ENCODE measurements at places on chromosomes 3 and 15.
A peak's percentile ranks its signal among the peaks of the same experiment; 100 is the strongest.

DNA sequence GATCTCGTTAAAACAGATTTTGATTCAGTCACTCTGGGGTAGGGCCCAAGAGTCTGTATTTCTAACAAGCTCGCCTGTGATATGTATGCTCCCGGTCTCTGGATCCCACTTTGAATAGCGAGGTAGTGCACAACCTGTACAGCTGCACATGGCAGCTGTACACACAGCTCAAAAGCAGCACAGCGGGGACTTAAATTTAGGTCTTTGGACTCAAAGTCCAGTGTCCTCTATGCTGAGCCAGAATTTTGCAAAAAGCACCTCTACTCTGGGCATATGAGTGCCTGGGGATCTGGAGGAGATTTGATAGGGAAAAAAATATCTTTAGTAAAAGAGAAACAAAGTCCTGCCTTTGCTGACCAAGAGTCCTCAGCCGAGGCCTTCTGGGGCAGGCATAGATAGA, 83.1 kb downstream of the HMG20A start:
- no peak for DNase-seq

DNA sequence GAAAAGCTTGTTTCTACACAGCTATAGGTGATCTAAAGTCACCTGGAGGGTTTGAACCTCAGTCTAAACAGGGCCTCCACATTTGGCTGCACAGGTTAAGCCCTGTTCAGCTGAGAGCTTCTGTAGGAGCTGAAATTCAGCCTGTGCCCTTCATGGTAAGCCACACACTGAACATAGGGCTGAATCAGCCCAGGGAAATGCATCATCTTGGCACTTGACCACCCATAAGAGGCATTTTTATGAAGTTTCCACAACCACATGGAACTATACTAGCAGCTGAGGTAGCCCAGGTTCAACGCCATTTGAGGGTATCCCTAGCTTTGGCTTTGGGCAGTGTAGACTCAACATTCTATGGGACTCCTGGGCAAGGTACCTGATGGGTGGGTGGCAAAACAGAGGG, 126.8 kb downstream of the FAM174B start:
- DNase-seq, result no peak

DNA sequence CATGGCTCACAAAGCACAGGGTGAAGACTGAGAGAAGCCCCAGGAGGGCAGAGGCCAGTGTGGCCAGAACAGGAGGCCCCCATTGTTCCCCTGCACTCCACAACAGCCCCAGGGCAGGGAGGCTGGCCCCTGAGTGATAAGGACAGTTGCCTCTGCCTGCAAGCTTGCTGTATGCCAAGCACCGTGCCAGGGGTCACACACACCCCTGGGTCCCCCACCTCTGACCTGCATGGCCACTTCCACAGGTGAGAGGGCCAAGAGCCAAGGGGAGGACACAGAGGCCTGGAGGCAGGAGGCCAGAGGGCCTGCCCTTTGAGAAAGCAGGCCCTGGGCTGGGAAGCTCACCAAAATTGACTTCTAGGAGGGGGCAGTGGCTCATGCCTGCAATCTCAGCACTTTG, 23.7 kb downstream of the ATRIP start:
- DNase-seq, result no peak

DNA sequence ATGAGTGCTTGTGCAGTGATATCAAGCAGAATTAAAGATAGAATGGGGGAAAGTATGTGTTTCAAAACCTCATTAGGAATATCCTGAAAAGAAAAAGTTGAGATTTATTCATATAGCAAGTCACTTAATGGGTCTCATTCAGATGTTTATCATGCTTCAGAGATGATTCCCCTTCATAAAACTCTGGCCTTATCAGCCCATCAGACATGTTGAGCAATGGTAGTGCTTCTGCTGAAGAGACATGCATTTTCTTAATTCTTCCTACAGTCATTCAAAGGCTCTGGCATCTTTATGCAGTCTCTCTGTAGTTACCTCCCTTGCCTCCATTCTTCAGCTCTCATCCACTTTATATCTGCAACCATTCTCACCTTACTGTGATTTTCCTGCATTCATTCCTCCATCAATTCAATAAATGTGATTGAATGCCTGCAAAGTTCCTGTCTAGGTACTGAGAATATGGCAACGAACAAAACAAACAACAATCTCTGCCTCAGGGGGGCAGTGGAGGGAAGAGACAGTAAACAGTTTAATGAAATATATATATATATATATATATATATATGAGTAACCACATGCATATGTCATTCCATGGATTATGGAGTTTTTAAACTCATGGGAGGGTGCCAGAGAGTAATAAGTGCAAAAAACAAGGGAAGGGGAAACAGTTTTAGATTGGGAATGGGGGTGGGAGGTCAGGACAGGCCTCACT, 138.5 kb downstream of the NECTIN3 start:
- no peak for DNase-seq

GRCh38 chr15:78034495-78035191, 42.9 kb downstream of the TBC1D2B start:
- DNase-seq, result peak; percentile 92

- DNase-seq, result peak; percentile 34
These were observed 864 bp downstream of the SEMA3G start for GRCh38 chr3:52443791-52444687.

DNA sequence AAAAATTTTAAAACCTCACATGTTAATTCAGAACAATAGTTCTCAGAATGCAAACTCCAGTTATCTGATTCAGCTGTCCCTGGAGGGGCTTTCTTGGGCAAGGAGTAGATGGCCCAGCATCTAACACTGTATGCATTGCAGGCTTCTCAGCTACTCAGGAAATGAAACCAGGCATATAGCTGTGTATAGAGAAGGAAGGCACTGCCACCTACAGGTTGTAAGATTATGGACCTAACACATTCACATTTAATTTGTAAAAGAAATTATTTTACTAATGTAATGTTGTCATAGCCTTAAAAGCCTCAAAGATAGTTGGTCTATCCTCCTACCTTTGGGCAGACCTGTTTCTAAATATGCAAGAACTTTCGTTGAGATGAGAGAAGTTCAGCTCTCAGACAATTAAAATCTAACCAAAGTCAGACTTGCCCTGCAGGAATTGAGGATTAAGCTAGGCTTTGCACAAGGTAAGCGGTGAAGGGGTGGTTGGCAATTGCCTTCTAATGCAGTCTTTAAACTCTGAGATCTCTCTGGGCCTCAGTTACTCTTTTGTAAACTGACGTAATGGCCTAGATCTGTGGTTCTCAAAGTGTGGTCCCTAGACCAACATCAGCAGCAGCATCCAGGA, 132.8 kb upstream of the SLC24A5 start:
- peak; percentile 64 for DNase-seq

DNA sequence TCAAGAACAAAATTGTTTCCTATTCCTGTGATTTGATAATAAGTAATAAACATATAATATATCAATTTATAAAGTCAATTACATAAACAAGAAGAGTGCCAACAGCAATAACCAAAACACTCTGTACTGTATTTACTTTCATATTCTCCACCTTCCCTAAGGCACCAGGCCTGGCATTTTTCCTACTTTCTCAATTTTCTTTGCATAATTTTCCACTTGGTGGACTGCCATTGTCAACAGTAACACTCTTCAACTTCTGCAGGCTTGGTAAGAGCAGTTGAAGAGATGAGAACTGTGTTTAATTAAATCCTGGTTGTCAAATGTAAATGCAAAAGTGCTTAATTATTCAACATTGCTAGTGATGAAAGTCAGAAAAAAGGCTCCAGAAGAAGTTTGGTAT, 229.8 kb upstream of the PLSCR5 start:
- DNase-seq, result no peak

DNA sequence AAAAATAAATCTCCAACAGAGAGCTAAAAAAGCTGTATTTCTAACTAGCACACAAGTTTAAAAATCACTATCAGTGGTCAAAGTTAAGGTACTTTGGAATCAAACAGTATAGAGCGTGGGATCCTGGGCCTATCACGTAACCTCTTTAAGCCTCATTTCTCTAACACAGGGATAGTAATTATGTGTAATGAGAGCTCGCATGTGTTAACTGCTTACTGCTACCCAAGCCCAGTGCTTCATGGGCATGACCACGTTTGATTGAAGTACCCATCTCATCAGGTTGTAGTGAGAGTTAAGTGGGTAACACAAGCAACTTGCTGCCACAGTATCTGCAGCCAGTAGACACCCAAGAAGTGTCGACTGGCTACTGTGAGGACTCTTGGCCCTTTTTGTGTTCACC, 28.2 kb upstream of the NOX5 start:
- DNase-seq, result no peak

GRCh38 chr3:114464548-114464947, 170.7 kb downstream of the TIGIT start:
- no peak for DNase-seq

- no peak for DNase-seq
These were observed 82.2 kb downstream of the RBMS3 start for GRCh38 chr3:29363110-29363509.

DNA sequence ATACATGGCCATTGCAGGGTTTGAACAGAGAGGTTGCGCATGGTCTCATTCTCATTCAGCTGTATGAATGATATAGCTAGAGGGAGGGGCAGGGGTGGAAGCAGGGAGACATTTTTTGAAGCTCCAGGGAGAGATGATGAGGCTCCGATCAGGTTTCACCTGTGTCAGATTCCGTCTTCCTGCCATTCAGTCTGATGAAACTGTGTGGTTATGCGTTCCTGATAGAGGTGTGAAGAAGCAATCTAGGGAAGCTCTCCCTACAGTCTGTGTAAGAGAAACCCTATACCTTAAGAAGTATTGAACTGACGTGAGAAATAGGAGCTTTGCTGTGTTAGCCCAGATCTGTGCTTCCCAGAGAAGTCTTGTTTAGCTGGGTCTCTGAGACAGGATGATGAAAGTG, 171.9 kb upstream of the NDN start:
- no peak for DNase-seq

DNA sequence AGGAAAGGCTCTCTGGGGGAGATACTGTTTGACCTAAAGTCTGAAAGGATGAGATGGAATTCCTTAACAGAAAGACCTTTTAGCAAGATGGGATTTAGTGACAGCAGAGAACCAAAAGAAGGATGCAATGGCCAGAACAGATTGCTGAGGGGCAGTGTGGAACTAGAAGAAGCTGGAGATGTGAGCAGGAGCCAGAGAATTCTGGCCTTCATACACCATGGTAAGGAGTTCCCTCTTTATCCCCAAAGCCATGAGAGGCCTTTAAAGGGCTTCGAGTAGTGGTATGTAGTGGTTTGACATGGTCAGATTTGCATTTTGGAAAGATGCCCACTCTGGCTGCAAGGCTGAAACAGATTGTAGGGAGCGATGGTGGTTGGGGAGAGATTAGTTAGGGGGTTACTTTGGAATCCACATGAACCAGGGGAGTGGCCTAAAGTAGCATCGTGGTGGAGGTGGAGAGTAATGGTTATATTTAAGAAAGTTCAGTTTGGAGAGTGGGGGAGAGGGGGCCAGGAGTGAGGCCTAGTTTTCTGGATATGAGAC, 34.0 kb upstream of the NPHP3 start:
- no peak for DNase-seq

- peak; percentile 43 for DNase-seq
These were observed 790 bp upstream of the SRGAP3 start for GRCh38 chr3:9250236-9250635.

GRCh38 chr3:33826206-33826605, 27.8 kb downstream of the PDCD6IP start:
- DNase-seq, result no peak

DNA sequence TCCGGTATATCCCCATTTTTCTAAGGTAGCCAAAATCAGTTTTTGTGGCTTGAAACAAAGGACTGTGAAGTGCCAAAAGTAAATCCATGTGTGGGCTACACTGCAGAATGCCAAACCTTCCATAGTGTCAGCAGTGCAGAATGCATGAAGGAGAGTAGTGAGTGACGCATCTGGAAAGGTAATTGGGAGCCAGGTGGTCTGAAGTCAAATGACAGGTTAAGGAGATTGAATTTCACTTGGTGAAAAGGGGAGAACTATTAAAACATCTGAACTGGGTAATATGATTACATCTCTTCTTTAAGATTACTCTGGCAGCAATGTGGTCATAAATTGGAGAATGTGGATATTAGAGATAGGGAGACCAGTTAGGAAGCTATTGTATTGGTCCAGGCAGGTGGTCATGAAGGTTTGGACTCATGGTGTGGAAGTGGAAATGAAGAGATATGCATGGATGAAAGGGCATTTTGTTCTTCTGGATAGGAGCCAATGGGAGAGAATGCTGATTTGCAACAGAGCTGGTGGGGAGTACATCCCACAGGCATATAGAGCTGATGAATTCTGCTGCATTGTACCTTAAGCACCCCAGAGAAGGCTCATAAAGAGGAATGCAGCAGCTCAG, 118.2 kb downstream of the ECT2 start:
- DNase-seq, result no peak

- DNase-seq, result no peak
These were observed 44.1 kb downstream of the APH1B start for GRCh38 chr15:63321462-63321861.

GRCh38 chr3:86381247-86381646, 609.7 kb downstream of the VGLL3 start:
- DNase-seq, result no peak

DNA sequence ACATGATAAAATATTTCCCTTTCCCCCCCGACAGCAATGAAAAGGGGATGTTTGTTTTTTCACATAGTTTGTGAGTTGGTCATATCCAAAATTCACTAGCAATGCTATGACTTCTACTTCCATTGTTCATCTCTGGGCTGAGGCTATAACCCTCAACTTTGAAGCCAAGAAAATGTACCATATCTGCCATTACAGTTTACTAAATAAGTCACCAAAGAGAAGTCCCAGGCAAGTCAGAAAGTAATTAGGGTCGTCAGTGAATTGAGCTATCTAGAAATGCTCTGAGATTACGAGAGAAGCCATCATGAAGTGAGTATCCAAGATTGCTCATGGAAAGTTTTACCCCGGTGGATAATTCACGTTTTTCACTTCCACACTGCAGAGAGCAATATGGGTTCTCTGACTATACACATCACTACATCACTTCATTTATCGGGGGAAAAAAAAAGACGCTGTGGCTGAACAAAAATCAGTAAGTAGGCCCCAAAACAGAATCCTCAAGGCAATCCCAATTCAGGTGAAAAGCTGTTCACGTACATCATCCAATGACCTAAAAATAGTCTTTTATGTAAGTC, 1.4 kb downstream of the PEAK1 start:
- peak; percentile 9 for DNase-seq

GRCh38 chr15:57310876-57311275, 65.4 kb upstream of the CGNL1 start:
- DNase-seq, result no peak

- no peak for DNase-seq
These were observed 6.4 kb upstream of the GLCE start for GRCh38 chr15:69154078-69154477.

GRCh38 chr15:60047701-60048100, 43.6 kb downstream of the FOXB1 start:
- DNase-seq, result no peak

DNA sequence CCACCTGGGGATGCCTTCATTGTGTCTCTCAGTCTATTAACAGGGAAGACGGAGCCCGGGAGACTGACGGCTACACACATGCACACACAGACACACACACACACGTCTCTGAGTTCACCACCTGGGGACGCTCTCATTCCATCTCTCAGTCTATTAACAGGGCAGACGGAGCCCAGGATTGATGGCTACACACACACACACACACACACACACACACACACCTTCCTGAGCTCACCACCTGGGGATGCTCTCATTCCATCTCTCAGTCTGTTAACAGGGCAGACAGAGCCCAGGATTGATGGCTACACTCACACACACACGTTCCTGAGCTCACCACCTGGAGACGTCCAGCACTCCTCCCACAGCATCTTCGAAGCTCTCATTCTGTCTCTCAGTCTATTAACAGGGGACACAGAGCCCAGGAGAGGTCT, 143.9 kb downstream of the OR4M2 start:
- peak; percentile 10 for DNase-seq
